Progenitor cell of endocrine pancreas (in vitro differentiated cells): ENCODE measurements at places on chromosomes 4 and X. TPM values are rescaled to one million over a fixed set of nuclear protein-coding genes. Genes with fewer than 3 reads are reported as not detected.

The RNF128 gene
- total RNA-seq = 14.8 and 17.0 TPM in 2 replicates

The SOWAHB gene
- 4.3 and 4.9 TPM in 2 replicates for total RNA-seq

The FGF5 gene
- 0.14 and 0.64 TPM in 2 replicates for total RNA-seq

The CFAP99 gene
- not detected in 2 replicates for total RNA-seq

The ENPP6 gene
- not detected in 2 replicates for total RNA-seq

DNA sequence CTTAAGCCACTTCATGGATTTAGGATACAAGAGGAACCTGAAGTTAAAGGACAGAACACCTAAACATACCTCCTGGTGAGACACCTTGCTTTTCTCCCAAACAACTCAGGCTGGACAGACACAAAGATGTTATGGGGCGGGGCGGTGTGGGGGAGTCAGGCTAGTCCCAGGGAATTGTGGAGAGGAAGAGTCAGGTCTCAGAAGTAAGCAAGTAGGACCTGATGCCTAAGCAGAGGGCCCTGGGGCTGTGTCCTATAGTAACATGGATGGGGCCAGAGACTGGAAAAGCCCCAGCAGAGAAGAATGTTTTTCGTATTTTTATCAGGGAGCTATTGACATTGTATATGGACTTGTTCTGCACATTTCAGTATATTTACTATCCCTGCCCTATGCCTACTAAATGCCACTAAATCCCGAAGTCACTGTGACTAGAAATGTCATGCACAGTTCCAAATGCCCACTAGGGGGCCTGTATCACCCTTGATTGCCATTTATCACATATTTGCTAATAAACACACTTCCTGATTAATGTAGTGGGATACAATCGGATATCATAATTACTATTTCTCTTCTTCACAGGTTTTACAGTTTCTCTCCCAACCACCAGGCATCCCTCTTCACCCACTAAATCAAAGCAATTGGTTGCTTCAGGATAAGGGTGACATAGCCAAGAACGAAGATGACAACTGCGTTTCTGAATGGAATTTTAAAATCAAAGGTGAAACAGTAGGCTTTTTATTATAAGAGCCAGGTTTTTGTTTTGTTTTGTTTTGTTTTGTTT, 23.8 kb upstream of the ARHGAP10 start:
- DNase-seq = no peak
- H3K27ac ChIP-seq = no peak overlapping the region
- H3K27me3 ChIP-seq = peaks cover under 1% of the 10 kb centered on the region

- H3K27me3 ChIP-seq = no peaks in the 10 kb centered on the region
- H3K4me3 ChIP-seq = no peak overlapping the region
- no peak overlapping the region for H3K27ac ChIP-seq
- no peak for DNase-seq
- no peaks in the 10 kb centered on the region for H3K36me3 ChIP-seq
These were observed 28.2 kb upstream of the SPATA4 start for GRCh38 chr4:176223561-176223960.

DNA sequence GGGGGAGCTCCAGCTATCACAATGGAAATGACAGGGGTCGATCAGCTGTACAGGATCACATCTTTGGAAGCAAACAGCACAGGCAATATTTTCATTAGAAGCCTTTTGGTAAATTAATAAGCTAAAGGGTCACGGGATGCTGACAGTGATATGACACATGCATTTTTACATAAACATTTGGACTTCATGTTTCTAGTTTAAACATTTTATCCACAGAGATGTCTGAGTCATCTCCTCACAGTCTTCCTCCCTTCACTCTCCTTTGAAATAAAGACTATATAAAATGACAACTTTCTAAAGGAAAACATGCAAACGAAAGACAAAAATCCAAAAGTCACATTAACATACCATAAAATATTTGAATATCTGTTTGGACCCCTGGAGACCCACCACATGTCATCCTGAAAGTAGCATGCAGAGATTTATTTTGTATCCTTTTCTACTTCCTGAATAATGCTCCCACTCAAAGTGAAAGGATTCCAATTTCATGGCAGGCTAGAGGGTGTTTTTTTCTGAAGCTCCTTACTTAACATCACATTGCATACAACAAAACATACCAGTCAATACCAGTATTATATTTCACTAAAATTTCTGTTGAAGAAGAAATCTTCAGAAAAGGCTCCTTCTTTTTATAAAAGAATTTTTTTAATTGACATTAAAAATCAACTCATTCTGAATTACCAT, 200.1 kb upstream of the PPARGC1A start:
- H3K27ac ChIP-seq = no peak overlapping the region
- no peaks in the 10 kb centered on the region for H3K36me3 ChIP-seq
- no peaks in the 10 kb centered on the region for H3K27me3 ChIP-seq
- H3K4me1 ChIP-seq = no peaks in the 10 kb centered on the region
- H3K4me3 ChIP-seq = no peak overlapping the region

DNA sequence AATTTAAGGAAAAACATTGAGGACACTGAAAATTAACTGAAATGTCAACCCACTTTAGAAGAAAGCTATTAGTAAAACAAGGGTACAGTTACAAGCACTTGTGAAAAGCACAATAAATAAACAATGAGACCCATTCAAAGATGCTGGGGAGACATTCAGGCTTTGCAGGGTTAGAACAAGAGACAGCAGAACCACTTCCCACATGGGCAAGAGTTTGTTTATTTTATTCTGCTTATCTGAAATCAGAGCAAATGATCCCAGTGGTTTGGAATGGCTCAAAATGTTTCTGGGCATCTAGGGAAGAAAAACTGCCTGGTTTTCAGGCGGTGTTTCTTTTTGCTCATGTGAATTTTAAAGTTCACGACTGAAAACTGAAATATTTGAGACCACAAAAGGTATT, 42.4 kb downstream of the PPP3CA start:
- peaks cover 23% of the 10 kb centered on the region for H3K4me1 ChIP-seq
- no peaks in the 10 kb centered on the region for H3K27me3 ChIP-seq
- H3K36me3 ChIP-seq = no peaks in the 10 kb centered on the region
- H3K27ac ChIP-seq = peak overlapping the region; percentile 44

DNA sequence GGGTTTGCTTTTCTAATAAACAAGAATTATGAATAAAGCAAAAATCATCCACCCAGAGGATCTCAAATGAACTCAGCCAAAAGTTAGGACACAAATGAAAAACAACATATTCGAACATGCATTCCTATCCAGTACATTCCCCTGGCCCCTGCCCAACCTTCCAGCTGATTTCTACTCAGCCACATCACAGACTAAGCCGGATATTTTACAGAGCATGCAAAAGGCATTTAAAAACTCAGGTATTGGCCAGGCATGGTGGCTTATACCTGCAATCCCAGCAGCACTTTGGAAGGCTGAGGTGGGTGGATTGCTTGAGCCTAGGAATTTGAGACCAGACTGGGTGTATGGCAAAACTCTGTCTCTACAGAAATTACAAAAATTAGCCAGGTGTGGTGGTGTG, 54.6 kb downstream of the RELL1 start:
- H3K4me1 ChIP-seq = peaks cover 8% of the 10 kb centered on the region
- no peak for DNase-seq
- H3K27ac ChIP-seq = no peak overlapping the region

GRCh38 chr4:85114526-85114925, 148.0 kb upstream of the WDFY3 start:
- no peak for DNase-seq
- no peaks in the 10 kb centered on the region for H3K36me3 ChIP-seq
- H3K27me3 ChIP-seq = no peaks in the 10 kb centered on the region
- H3K27ac ChIP-seq = no peak overlapping the region
- H3K4me1 ChIP-seq = no peaks in the 10 kb centered on the region

DNA sequence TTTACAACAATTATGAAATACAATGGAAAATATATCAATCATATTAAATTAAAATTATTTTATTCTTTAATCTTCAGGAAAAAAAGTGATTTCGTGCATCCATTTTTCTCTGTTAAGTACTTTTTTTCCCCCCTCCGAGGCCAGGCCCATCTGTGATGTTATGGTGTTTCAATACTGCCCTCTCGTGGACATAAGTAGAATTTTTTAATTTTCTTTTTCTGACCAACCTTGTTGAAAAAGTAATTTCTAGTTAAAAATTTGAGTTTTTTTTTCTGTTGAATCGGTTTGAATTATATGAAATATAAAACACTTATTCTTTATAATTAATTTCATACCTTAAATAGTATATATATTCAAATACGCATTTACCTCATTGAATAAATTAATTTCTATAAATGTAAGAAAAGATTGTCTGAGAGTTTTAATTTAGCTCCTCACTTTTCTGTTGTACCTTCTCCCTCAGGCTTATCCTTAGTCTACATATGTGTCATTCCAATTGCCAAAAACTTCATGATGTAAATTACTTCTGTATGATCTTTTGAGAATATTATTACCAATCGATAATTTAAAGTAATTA, 175.8 kb upstream of the TECRL start:
- H3K27ac ChIP-seq = no peak overlapping the region
- no peaks in the 10 kb centered on the region for H3K36me3 ChIP-seq
- no peaks in the 10 kb centered on the region for H3K27me3 ChIP-seq
- H3K4me3 ChIP-seq = no peak overlapping the region
- no peaks in the 10 kb centered on the region for H3K4me1 ChIP-seq

GRCh38 chr4:17030543-17030942, 132.1 kb upstream of the LDB2 start:
- no peak overlapping the region for H3K4me3 ChIP-seq
- DNase-seq = no peak
- no peak overlapping the region for H3K27ac ChIP-seq
- H3K4me1 ChIP-seq = no peaks in the 10 kb centered on the region
- no peaks in the 10 kb centered on the region for H3K36me3 ChIP-seq

DNA sequence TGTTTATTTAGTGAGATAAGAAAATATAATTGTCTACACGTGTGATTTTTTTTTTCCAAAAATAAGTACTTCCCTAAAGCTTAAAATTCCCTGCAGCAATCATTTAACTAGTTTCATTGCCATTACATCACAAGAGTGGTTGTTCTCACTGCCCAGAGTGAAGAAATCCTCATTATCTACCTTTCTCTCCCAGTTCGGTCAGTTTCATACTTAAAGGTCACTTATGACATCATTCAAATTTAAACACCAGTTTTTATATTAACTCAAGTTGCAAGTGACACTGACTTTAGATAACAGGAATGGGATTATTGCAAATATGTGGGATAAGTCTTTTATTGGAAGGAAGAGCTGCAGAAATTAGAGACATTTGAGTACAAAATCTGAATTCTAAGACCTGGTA, 1699.8 kb upstream of the IGFBP7 start:
- no peak for DNase-seq
- no peak overlapping the region for H3K27ac ChIP-seq
- H3K36me3 ChIP-seq = no peaks in the 10 kb centered on the region

DNA sequence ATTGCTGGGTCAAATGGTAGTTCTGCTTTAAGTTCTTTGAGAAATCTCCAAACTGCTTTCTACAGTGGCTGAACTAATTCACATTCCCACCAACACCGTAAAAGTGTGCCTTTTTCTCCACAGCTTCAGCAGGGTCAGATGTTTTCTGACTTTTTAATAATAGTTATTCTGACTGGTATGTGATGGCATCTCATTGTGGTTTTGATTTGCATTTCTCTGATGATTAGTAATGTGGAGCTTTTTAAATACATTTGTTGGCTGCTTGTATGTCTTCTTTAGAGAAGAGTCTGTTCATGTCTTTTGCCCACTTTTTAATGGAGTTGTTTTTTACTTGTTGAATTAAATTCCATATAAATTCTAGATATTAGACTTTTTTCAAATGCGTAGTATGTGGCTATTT, 257.5 kb upstream of the ANKRD50 start:
- H3K4me3 ChIP-seq = no peak overlapping the region
- no peak for DNase-seq
- H3K4me1 ChIP-seq = peaks cover 7% of the 10 kb centered on the region
- no peaks in the 10 kb centered on the region for H3K27me3 ChIP-seq
- no peaks in the 10 kb centered on the region for H3K36me3 ChIP-seq

DNA sequence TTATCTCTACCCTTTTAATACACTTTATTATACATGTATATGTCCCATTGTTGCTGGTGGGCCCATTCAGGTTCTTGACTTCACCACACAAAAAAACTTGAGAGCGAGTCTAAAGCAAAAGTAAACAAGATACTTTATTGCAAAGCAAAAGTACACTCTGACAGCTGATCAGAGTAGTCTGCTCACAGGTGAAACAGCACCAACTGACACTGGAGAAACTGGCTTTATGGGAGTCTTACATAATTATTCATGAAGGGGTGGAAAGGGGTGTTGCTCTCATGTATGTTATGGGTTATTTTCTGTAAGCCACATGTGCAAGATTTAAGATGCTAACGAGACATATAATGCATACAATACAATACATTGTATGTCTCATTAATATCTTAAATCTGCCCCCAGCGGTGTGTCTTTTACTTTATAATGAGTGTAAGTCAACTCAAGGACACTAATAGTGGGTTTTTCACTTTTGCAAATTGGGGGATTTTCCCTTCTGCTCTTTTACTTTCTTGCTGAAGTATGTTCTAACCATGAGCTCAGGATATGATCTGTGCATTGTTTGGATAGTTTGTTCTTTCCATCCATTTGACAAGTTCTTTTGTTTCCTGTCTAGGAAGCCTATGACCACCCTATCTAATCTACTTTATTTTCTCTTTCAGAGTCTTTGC, 256.1 kb upstream of the ITM2A start:
- H3K27me3 ChIP-seq = no peaks in the 10 kb centered on the region
- no peak for DNase-seq
- peaks cover 5% of the 10 kb centered on the region for H3K4me1 ChIP-seq
- H3K27ac ChIP-seq = no peak overlapping the region
- H3K36me3 ChIP-seq = no peaks in the 10 kb centered on the region

- H3K27me3 ChIP-seq = peaks cover 31% of the 10 kb centered on the region
- H3K4me1 ChIP-seq = peaks cover 7% of the 10 kb centered on the region
- DNase-seq = no peak
- H3K4me3 ChIP-seq = no peak within 1 kb of the TSS
- H3K27ac ChIP-seq = no peak within 1 kb of the TSS
These were observed at the start of gene PALLD for GRCh38 chr4:168496834-168497233. Gene PALLD, plus strand, starts transcription at chr4:168497052.

DNA sequence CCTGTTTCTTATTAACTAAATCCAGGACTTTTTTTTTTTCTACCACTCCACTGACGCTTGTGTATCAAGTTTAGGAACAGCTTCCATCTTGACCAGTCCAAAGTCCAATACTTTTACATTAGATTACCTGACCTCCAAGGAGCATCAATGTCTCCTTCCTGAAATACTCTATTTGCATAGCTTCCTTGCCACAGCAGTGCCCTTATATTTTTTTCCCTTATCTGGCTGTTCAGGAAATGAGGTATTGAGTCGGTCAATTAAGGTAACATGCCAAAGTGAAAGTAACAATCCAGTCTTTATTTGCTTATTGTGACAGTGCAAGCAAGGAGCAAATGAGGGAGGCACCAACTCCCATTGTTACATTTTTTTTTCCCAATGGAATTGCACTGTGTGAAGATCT, 730.8 kb upstream of the NDST4 start:
- H3K4me1 ChIP-seq = peaks cover 11% of the 10 kb centered on the region
- peak overlapping the region; percentile 85 for H3K27ac ChIP-seq
- no peaks in the 10 kb centered on the region for H3K27me3 ChIP-seq

- DNase-seq = no peak
- no peaks in the 10 kb centered on the region for H3K27me3 ChIP-seq
- H3K36me3 ChIP-seq = no peaks in the 10 kb centered on the region
- no peak overlapping the region for H3K4me3 ChIP-seq
These were observed 916.0 kb downstream of the FSTL5 start for GRCh38 chr4:161247831-161248230.
